ENCODE measurements at places on chromosomes 4 and X.

DNA sequence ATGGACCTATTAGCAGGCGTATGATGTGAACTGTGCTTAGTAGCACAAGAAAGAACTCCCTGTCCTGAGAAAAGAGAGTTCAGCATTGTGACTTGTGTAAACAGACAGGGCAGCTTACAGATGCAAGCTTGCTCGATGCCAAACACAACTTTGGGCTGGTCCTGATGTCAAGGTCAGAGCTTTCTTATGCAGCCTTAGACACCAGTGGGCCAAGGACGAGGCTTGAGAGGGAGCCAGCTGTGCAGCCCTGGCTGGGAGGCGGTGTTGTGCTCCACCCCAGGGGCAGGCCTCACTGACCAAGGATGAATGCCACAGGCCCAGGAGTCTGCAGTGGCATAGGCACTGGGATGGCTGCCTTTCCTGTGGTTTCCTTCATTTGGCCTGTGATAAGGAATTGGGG is 35.4 kb downstream of the JADE1 start:
- DNase-seq: no peak

DNA sequence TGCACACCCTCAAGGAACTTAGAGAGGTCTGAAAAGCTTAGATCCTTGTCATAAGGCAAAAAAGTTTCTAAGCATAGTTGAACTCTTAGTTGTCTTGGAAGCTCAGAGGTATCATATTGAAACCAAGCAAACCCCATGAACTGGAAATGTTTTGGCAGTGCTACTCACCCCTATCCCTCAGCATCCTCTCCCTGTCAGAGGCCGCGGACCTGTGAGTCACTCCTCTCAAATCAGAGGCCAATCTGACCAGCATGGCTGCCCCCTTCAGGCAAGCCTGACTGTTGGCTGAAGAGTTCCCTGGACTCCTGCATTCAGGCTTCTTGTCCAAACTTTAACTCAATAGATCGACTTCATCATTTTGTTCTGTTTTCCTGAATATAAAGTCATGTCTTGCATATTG is 69.4 kb downstream of the KCNIP4 start:
- DNase-seq: no peak

DNA sequence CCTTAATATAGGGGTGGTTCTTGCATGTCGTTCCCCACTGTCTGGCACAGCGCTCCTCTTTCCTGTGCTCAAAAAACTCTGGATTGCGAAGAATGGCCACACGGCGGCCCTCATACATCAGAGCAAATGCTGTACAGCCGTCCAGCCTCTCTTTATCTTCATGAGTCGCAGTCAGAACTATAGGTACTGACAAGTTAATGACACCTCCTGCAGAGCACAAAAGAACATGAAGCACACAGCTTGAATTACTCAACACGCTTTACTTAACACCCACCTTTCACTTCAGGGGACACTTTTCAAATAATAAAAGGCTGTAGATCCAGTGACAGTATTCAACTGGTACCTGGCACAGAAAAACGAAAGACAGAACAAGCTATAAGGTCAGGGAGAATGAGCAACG is 65.3 kb downstream of the PAPSS1 start:
- no peak for DNase-seq

- DNase-seq: peak; percentile 42
Observed at GRCh38 chr4:183721207-183722081, 62.4 kb downstream of the TRAPPC11 start.

DNA sequence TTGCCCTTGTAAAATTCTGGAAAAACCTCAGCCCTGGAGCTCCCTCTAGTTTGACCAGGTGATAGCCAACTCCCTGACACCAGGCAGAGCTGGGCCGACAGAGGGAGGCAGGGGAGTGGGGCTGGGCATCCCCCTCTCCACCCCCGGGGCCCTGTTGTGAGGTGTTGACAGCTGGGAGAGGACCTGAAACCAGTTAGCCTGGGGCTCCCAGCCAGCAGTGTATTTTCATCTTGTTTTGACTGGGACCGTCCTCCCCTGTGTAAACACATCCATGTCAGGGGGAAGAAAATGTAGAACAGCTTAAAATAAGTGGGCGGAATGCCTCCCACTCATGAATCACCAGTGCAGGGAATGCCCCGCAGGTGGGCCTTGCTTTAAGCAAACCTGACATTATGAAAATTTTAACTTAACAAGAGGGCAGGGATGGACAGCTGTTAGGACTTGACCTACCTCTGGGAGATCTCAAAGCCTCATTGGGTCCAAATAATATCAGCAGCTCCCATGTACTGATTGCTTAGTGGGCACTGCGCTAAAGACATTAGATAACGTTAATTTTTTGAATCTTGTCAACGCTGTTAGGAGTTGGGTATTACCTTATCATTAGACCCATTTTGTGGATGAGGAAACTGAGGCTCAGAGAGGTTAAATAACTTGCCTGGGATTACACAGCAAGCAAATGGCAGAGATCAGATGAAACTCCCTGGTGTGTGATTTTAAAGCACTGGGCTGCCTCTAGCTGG is 45.9 kb downstream of the TSC22D3 start:
- DNase-seq: peak; percentile 39

DNA sequence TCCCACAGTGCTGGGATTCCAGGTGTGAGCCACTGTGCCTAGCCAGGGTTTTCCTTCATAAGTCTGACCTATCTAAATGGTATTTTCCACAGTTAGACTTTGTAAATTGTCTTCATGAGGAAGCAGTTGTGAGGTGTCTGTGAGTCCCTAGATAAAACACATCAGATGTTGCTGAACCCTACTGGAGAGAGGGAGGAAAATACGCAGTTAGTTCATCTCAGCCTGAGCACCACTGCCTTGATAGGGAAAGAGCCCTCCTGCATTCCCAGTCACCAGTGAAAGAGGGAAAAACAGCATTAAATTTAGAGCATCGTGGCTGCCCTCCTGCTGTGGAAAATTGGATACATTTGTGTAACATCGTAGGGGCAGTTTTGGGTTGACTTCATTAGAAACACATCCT is 31.7 kb upstream of the CLDN34 start:
- DNase-seq: no peak

DNA sequence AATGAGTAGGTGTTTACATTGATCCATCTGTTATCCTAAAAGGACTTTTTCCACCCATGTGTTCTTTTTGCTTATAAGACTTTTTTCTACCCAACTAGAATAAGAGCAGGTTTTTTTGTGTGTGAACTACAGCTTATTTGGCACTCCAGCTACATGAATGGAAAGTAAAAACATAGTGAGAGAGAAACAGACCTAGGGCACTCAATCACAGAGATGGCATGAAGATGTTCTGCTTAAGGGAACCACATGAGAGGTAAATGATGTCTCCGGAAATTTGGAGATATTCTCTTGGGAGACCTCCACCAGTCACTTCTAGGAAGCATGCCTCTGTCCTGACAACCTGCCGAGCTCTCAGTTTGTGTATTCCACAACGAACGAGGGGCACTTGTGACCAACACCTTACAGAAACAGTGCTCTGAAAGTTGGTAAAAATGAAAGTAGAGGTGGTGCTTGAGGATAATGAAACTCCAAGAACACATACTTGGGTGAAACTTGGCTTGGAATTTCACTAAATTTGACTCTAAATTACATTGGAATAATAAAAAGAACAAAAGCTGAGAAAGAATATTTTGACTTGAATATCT is 788.4 kb upstream of the GALNTL6 start:
- no peak for DNase-seq

DNA sequence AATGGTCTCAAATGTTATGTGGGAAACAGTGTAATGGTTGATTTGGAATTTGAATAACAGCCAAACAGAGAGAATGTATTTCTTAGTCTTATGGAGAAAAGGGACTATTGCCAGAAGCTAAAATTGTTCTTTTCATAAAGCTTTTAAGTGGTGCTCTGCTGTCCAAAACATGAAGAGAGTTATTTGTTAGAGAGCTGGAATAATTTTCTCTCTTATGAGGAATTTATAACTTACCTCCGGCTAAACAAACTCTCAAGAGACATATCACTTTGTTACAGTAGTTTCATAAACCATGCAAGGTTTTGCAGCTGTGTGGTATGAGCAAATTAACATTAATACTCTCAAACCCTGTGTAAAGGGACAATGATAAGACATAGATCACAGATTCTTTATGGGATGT is 28.6 kb downstream of the SULT1B1 start:
- no peak for DNase-seq

DNA sequence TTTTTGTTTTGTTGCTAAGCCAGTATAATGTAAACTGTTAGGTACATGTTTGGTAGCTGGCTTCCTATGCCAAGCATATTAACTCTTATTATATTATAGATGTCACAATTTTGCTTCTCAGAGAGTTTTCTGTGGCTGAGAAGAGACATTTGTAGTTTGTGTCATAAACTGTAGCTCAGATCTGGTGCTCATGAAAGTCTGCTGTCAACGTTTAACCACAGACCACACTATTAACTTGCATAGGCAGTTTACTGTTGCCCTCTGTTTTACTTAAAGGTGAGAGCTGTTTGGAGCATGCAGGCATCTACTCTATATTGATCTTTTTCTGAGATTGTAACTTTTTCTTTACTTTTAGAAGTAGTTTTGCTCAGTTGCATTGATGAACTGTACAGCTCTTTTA is 166.8 kb downstream of the TLL1 start:
- DNase-seq: no peak
